ENCODE measurements at places on chromosomes 7 and 10.

DNA sequence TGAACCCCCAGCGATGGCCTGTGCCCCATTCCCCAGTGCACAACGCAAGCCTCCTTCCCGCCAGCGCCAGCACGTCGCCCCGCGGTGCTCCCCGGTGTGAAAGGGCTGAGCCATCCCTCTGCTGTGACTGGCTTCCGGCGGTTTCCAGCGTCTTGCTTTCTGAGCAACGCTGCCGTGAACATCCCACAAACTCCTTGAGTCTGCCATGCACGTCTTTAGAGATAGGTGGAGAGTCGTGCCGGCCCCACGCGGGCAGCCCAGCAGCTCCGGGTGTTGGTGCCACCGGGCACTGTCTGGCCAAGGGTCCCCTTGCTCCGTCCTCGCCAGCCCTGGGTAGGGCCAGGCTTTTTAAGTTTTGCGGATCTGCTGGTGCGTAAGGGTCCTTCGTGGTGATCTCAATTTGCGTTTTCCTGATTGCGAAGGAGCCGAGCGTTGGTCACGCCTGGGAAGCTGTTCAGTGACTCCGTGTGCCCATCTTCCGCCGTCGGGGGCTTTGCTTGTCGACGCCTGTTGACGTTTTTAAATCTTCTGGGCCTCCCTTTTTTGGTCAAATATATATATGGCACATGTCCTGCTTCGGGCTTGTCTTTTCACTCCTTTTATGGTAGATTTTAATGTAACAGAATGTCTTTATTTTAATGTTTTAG, 70.6 kb downstream of the FOXL3 start:
- no peak for DNase-seq

- DNase-seq: no peak
Observed at GRCh38 chr7:24898691-24899090, 81.3 kb downstream of the OSBPL3 start.

DNA sequence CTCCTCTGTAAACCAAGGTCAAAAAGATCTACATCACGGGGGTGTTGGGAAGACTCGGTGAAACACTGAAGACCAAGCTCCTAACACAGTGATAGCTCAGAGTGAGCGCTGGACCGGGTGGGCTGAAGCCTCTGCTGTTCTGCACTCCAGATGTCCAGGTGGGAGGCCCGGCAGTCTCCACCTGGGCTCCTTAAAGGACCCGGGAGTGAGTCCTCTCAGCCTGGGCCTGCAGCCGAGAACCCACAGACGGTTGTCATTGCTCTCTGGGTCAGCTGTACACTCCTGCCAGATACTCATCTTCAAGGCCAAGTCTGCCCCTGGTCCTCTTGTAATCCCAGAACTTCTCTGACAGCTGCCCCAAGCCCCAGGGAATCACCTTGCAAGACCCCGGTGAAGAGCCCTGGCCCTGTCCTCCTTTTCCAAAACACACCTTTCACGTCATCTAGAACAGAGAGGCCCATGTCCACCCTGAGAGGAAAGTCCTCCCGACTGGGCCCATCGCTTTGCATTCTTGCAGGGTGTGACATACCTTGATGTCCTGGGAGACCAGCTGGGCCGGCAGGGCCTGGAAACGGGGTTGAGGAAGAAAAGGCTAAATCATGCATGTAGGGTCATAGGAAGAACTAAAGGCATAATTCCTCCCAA, 43.7 kb downstream of the COL17A1 start:
- DNase-seq: no peak

GRCh38 chr7:137036768-137037167, 168.3 kb downstream of the CHRM2 start:
- DNase-seq: no peak

DNA sequence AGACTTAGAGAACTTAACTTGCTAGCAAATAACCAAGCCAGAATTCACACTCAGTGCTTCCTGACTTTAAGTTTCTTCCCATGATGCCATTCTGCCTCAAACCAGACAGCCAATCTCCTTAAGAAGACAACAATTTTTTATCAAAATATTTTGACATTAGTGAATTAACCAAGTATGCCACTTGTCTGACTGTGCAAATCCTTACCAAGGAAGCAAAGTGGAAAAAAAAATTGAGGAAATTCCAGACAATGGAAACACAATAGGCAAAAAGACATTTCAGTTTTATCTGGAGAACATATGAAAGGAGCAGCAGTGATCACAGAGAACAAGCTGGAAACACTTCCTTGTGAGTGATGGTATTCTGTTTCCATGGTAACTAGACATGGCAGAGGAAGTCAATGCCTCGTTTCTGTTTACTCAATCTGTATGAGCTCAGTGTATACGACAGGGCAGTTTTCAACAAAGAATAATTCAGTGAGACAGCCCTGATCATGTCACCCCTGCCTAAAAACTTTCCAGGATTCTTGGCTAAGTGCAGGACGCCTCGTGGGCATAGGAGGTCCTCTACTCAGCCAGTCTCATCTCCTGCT, 114.2 kb downstream of the DYNC1I1 start:
- no peak for DNase-seq

DNA sequence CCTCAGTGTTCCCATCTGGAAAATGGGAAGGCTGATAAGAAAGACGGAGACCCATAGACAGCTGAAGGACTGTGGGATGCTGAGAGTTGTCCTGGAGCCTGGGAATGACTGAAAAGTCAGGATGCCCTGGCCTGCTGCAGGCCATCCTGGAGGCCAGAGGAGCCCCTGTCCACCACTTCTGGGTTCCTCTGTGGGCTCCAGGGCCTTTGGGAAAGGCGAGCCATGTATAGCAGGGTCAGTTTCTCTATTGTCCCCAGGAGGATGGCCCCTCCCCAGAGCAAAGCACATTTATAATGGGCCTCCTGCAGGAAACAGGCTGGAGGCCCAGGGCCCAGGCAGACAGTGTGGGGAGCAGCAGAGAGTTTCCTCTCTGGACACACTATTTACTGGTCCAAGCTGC, 471.4 kb upstream of the MGMT start:
- DNase-seq: no peak

DNA sequence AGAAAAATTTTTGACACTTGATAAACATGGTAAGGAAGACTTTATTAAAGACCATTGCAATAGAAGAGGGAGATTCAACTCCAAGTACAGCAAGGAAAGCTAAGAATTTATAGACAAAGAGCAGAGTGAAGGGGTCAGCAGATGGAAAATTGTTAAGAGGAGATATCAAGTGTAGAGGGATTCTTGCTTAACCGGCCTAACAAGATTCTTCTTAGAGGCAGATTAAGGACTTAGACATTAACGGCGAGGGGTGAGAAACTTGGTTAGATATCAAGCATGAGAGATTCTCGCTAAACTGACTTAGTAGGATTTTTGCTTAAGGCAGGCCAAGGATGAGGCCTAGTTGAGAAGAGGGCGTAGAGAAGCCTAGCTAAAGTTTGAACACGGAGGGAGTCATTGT, 76.0 kb downstream of the ITGB1 start:
- DNase-seq: no peak

DNA sequence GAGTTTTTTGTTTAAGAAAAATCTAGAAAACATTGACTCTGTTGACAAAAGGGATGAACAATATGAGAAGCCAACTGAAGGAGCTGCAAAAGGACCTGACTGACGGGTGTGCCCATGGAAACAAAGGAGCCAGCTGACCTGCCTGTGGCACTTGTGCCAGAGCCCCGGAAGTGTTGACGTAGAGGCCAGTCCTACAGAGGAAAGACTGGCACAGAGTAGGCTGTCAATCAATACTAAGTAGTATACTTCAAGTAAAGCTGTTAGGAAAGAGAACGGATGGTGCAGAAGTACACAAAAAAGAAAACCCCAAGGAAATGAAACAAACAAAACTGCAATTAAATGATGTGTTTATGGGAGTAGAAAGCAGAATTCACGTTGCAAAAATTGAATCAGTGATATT, 19.0 kb upstream of the ABI1 start:
- DNase-seq: no peak

DNA sequence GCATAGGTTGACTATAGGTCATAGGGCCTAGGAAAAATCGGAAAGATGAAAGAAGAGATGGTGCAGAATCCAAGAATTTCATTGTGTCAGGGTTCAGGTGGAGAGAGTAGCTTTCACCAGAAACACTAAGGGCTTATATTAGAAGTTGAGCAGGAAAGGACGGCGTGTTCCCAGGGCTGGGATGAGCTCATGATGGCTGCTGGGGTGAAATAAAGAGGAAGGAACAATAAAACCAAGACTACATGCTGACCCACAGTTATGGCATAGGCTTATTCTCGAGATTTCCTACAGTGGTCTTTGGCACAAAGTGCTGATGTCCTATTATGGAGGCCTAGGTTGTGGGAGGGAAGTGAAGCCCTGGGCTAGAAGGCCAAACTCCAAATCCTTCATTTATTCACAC, 195.8 kb downstream of the PTEN start:
- DNase-seq: no peak

Data from fibroblast of the conjunctiva (primary cell).